ENCODE measurements at places on chromosomes 3 and 15.
A peak's percentile ranks its signal among the peaks of the same experiment; 100 is the strongest.

DNA sequence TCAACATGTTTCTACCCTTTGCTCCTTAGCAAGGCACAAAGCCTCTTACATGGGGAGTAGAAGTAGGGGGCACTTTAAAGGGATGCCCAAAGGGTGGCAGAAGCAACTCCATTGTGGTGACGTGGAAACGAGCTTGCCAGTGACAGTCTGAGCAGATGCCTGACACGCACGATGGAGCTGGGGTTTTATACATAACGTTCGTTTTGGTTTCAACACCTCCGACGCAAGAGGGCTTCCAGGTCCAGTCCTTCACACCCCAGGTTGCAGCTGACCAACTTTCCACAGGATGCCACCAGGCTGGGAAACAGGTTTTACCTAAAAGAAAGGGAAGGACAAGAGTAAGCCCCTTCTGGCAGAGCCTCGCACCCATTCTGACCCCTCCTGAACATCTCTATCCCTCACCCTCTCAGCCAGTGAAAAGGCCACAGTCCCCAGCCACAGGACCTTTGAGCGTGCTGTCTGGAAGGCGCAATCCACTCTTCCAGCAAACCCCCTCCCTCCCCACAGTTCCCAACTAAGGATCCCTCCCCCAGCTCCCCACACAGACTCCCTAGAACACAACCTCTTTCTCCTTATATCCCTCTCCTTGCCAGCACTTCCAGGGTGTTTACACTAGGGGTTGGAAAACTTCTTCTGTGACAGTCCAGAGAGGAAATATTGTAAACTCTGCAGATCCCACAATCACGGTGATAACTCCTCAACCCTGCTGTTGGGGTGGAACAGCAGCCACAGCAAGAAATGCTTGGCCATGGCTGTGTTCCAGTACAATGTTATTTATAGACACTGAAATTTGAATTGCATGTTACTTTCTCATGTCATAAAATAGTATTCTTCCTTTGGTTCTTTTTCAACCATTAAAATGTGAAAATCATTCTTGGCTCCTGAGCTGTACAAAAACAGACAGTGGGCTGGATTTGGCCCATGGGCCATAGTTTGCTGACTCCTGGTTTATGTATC, 36.2 kb downstream of the FAM174B start:
- DNase-seq, result no peak

GRCh38 chr3:151347432-151347831, 18.1 kb upstream of the P2RY13 start:
- no peak for DNase-seq

DNA sequence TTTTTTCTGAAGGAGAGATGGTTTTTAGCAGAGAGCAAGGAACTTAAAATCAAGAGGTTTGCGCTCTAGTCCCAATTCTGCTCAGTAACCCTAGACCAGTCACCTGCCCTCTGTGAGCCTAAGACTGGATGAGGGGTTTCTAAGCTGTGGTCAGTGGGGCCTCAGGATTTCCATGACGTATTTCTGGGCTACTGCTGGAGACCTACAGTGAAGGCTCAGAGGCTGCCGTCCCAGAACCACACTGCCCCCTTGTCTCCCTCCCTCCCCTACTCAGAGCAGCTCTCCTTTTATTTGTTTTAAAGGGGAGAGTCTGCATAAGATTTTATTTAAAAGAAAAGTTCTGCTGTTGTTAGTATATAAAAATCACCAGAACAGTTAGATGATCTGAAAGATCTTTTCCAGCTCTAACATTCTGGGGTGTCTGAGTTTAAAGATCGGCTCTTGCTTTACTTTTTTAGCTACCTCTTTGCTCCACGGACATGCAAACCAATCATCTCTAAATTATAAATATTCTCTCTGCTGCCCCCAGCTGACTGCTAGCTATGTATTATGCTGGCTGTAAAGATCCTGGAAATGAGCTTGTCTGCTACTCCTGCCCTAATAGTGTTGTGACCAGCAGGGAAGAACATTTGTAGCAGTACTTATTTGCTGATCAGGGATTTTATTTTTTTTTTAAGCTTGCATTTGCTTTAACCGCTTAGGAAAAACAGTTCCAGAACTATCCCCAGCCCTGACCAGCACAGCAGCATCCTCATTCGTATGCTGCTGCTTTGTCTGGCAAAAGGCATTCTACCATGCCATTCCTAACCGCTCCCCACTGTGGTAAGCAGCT, 28.6 kb upstream of the NDUFB4 start:
- DNase-seq, result peak; percentile 46

DNA sequence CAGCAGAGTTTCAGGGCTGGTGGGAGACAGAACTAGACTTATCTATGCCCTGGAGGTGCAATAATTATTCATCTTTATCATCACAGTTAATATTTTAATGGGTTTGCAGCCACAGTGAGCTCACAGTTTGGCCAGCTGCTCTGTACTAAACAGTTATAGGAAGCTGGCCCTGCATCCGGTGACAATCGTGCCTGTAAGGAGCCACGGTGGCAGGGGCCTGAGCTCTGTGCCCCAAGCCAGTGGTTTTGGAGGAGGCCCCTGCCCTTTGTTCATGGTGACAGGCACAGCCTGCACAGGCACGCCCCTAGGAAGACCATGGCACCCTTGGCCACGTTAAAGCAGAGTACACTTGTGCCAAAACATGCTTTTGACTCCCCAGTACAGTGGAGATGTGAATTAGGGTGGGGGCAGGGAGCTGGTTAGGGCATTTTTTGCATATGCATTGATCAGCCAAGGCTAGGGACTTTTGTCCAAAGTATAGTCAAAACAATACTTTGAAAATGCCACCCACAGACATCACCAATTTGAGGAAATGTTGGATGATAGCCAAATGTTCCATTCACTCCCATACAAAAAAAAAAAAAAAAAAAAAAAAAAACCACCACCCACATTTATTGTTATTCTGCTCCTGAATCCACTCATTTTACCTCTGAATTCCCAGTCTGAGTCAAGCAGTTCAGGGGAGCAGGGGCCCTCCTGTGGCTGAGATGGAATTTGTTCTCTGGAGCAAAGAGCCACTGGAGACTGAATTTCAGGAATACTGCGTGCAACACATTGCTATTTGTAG, 3.4 kb upstream of the RFTN1 start:
- DNase-seq, result no peak

GRCh38 chr3:114442246-114442645, 148.4 kb downstream of the TIGIT start:
- no peak for DNase-seq

DNA sequence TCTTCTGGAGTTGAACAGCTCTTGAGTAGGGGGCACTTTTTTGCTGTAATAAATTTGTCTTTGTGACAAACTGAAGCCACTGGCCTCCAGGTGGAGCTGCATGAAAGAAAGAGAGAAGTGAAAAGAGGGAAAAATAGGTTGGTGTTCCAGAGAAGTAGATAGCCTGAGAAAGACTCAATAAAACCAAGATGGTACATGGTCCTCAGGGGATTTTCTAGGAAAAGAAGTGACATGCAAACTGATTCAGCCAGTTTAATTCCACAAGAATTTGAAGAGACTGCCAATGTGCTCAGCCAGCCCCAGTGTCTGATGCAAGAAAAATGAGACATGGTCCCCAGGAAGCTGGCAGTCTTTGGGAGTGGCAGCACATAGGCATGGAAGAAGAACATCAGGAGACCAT, 152.7 kb downstream of the CD47 start:
- no peak for DNase-seq

DNA sequence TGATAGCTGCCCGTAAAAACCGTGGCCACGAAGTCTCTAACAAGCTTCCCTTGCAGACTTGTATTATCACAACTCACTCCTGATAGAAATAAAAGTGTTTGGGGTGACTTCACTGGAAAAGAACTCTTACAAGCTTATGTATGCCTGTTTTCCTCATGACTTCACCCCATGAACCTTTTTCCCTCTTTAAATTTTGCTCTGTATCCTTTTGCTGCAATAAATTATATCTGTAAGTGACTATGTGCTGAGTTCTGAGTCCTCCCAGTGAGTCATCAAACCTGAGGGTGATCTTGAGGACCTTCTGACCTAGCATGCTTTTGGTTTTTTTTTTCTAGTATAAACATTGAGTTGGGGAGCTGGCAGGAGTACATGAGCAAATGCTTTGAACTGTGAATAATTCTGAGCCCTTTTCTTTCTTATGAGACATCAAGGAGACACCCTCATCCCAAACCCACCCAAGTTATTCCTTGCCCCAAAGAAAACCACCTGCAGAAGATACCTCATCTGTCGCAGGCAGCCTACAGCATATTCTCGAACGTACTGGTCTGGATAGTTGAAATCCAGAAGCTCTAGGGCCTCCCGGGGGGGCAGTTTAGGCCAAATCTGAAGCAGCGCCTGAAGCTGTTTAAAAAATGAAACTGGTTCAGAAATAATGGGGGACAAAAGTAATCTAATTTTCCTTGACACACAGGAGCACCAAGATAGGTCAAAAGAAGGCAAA, 85.9 kb downstream of the FAIM start:
- DNase-seq, result no peak

DNA sequence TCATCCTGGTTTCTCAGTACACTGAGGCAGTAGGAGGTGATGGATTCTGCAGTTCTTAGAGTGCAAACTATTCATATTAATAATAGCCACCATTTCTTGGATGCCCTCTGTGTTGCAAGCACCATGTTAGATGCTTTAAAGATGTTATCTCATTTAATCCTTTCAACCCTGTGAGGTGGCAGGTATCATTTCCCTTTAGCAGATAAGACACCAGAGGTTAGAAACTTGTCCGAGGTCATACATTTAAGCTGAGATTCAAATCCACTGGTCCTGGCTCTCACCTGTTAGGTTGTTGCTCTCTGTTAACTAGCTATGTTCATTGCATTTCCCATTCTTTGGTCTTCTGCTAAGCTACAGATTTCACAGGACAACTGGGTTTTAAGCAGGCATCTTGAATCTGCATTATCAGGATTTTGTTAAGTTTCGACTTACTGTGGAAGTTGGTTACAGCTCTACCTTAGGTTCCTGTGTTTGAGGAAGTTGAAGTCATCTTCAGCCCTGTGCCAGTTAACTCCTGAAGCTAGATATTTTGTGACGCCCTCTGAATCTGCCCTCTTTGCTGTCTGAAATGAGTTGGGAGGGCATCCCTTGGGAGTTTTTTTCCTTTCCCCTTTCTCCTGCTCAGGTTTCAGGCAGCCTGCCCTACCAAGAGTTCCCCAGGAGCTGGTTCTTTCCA, 6.4 kb downstream of the PDE8A start:
- no peak for DNase-seq

- DNase-seq, result peak; percentile 9
Measured at GRCh38 chr15:56243163-56244037, at the start of gene RFX7. Gene RFX7 (minus strand): TSS chr15:56243879. CDS start chr15:56243285, 594 bp downstream.

- peak; percentile 66 for DNase-seq
Measured at GRCh38 chr3:113736548-113737089, 9.4 kb downstream of the NAA50 start.

- no peak for DNase-seq
Measured at GRCh38 chr15:57224664-57225063, 151.6 kb upstream of the CGNL1 start.

- DNase-seq, result no peak
Measured at GRCh38 chr3:123914829-123915228, 30.7 kb upstream of the MYLK start.

- DNase-seq, result no peak
Measured at GRCh38 chr3:40088527-40089170, 220.9 kb upstream of the EIF1B start.

GRCh38 chr15:78837543-78837942, 26.3 kb upstream of the ADAMTS7 start:
- DNase-seq, result no peak

- DNase-seq, result no peak
Measured at GRCh38 chr3:120244834-120245225, 40.2 kb downstream of the GPR156 start.

DNA sequence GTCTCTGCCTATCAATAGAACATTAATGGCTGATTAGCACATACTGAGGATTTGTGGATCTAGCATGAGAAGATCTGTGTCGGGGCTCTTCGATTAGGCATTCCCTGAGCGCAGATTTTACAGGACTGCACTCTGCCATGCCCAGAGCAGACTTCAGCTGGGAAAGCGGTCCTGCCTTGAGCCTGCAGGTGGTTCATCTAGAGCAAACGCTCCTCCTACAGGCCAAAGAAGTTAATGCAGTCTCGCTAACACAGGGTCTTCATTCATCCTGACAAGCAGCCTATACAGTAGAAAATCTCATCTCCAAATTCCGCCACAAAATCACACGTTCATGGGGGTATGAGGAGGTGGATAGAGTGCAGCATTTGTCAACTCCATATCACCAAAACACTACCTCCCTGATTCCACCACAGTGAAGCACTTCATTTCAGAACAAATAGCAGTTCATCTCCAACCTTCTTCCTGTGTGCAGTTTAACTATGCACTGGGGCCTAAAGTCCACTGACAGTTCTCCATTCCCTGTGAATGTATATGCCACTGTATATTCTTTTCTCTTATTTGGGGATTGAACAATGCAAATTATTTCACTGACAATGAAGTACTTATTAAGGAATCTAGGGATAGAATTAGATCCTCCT, 405.8 kb downstream of the IGSF11 start:
- peak; percentile 55 for DNase-seq

- DNase-seq, result no peak
Measured at GRCh38 chr3:187992609-187993008, 161.3 kb upstream of the LPP start.

GRCh38 chr3:37015642-37016041, 22.3 kb downstream of the MLH1 start:
- DNase-seq, result no peak

- peak; percentile 40 for DNase-seq
Measured at GRCh38 chr3:53350652-53351051, 3.3 kb upstream of the DCP1A start.

DNA sequence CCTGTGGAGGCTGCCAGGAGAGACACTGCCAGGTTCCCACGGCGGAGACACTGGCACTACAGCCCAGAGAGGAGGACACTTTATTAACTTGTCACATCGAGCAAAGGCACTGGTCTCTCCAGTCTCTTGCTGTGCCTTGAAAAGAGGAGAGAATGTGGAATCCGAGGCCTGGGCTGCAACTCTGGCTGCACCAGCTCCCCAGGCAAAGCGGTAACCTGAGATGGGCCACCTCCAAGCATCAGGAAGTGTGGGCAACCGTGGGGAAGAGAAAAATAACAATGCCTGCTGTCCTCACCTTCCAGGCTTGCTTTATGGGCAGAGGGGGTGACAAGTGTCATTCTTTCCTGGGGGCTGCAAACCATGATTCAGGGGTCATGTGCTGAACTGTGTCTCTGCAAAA, 91.6 kb upstream of the RGMA start:
- no peak for DNase-seq

DNA sequence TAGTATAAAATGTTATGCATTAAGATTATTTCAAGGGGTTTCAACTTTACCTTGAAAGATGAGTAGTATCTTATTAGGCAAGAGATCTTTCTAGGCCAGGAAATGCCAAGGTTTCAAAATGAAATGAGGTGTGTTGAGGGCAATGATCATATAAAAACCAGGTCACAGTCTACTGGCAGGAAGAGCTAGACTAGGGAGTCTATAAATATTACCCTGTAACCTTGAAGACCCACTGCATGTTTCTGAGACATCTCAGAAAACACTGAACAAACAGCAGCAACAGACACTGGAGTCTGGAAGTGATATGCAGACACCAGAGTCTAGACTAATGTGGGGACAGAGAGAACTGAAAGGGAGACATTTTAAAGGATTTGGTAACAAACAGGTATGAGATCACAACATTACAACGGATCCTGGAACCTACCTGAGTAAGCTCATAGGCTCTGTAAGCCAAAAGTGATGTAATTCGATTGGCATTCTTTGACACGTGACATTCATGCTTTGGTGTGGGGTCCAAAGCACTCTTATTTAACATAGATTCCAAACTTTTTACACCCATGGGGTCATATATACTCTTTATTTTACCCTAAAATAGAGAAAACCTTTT, 15.0 kb downstream of the TASOR start:
- no peak for DNase-seq

- DNase-seq, result no peak
Measured at GRCh38 chr3:171334465-171334811, 125.8 kb downstream of the TNIK start.
